Pulmonary artery endothelial cell (primary cell): ENCODE measurements at places on chromosomes 7 and 10. TPM values are rescaled to one million over a fixed set of nuclear protein-coding genes. Genes with fewer than 3 reads are reported as not detected.
A peak's percentile ranks its signal among the peaks of the same experiment; 100 is the strongest.

Gene ZFAND4
- 5.0 and 5.9 TPM in 2 replicates for total RNA-seq

Gene SAP25
- 0.11 TPM in 1 of 2 replicates, not detected in the other for total RNA-seq

Gene SEMA4G
- total RNA-seq = 0.60 and 0.79 TPM in 2 replicates

Gene SLC16A9
- 0.07 TPM in 1 of 2 replicates, not detected in the other for total RNA-seq

Gene BMI1
- 35.1 and 48.2 TPM in 2 replicates for total RNA-seq

DNA sequence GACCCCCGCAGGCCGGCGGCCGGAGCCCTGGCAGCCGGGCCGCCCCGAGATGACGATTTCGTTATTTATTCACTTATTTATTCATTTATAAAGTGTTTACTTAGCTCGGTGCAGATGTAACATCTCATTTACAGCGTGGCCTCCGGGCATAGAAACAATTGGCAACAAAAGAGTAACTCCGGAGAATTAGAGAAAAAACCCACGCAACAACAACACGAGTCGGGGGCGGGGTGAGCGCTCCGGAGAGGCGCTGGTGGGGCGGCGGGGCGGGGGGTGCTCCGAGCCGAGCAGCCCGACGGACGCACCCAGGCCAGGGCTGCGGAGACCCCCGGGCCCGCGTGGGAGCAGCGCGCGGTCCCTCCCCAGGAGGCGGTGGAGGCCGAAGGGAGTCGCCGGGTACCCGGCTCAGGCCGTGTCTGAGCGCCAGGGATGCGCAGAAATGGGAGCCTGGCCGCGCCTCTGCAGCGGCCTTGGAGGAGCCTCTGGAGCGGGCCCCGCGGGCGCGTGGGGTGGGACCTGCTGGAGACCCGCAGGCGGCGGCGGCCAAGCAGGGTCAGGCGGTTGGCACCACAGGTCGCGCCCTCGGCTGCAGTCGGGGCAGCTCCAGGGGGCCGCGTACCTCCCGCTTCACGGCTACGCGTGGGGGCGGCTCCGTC lies 14.3 kb downstream of the UNCX start:
- no peak for DNase-seq

DNA sequence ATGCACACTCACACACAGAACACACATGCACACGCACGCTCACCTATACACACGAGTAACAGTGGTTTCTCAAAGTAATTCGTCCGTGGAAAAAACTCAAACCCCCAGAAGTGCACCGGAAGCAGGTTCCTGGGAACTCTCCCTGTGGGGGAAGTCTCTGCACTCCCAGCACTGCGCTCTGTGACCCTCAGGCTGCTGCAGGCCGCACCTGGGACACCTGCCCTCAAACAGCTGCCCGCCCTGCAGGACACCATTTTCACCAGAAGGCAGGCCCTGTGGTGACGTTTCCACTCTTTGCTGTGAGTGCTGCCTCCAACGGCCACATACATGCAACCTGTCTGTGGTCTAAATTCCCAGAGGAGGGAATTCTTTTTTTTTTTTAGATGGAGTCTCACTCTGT lies 21.3 kb downstream of the YKT6 start:
- DNase-seq = no peak

GRCh38 chr10:125084191-125084613 lies 76.2 kb downstream of the CTBP2 start:
- peak; percentile 85 for DNase-seq

DNA sequence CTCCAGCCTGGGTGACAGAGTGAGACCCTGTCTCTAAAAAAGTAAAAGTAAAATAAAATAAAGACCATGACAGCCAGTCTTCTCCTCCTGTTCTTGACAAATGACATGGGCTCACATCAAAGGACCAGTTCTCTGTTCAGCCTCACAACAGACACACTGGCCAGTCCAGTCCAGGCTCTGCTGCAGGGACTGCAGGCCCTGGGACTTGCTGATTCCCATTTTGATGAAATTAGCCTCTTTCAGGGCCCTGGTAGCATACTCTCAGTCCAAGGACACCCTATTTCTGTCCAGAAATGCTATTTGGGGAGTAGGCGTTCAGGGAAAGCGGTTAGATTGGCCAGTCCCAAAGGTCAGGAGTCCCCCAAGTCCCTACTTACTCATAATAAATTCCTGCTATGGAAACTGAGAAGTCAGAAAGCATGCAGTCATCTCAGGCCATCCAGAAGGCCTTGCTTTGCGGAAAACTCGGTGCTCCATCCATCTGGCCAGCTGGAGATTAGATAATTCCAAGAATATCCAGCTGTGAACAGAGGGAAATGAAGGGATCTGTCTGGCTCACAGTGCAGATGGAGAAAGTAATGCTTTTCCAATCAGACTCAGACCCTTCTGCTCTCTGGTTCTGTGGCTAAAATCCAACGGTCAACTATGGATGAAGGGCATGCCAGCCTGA lies 74.4 kb downstream of the RAB11FIP2 start:
- DNase-seq = no peak

DNA sequence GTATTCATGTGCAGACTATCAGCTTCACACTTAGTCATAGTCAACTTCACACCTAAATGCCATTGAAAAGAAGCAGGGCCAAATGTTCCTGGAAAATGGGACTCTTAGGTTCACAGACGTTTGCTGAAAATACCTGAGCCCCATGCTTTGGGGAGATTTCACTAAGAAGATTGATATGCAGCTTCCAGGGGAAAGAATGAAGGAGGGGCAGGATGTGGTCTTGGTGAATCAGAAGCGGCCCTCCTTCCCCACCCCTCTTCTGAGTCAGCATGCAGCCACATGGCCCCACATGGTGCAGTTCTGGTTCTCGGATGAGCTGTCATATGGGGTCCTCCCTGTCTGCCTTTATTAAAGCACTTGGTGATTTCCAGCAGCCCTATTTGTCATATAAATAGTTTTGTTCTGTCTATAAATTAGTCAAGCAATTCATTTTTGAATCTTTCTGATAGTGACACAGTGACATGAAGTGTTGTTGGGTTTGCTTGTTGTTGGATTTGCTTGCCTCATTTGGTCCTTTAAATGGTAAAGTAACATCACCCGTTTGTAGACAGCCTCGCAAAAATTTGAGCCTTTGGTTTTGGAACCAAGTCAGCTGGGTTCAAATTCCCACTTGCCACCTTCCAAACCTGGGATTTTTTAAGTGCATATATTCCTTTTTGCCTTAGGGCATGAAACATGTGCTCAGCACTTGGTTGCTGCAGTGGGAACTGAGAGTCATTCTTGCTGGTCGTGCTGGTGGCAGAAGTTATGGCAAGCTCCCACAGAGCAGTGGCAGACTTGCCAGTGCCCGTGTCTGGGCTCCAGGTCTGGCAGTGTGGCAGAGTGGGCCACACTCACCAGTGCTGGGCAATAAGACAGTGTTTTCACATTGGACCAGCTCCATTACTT lies 68.1 kb upstream of the CDK6 start:
- DNase-seq = no peak

GRCh38 chr7:138886501-138886917 lies 88.5 kb upstream of the ATP6V0A4 start:
- peak; percentile 45 for DNase-seq

DNA sequence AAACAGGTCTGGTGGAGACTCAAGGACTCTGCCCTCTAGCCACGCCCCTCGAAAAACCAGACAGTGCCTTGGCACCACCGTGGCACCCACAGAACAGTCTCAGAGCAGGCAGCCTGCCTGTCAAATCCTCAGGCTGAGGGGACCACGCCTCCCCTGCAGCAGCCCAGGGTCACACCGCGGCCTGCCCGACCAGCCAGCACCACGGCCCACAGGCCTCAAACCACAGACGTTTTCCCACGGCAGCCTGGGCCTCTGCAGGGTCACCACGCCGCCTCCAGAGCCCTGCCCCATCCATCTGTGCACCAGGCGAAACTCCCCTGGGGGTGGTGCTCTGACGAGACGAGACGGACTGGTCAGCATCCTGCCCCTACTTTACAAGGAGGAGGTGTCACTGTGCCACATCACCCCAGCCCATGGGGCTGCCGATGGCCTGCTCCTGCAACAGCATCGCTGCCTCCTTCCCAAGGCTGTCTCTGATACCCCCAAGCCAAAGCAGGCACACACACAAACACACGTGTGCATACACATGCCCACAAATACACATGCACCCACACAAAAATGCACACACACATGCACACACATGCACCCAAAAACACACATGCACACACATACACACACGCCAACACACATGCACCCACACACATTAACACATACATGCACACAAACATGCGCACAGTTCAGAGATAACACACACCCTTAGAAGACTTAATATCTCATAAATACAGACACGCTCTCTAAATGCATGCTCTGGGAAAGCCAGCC lies 24.6 kb downstream of the PAPOLB start:
- DNase-seq = no peak
